ENCODE measurements at places on chromosomes 6 and 20. TPM values are rescaled to one million over a fixed set of nuclear protein-coding genes. Genes with fewer than 3 reads are reported as not detected.

Gene RAB44
- total RNA-seq: 0.05 TPM

- no peak for DNase-seq
Measured at GRCh38 chr20:48709744-48710143, 118.1 kb downstream of the PREX1 start.

GRCh38 chr6:63685446-63686379 is 50.1 kb downstream of the PHF3 start:
- DNase-seq: no peak

Gene PNLDC1
- 0.31 TPM for total RNA-seq

DNA sequence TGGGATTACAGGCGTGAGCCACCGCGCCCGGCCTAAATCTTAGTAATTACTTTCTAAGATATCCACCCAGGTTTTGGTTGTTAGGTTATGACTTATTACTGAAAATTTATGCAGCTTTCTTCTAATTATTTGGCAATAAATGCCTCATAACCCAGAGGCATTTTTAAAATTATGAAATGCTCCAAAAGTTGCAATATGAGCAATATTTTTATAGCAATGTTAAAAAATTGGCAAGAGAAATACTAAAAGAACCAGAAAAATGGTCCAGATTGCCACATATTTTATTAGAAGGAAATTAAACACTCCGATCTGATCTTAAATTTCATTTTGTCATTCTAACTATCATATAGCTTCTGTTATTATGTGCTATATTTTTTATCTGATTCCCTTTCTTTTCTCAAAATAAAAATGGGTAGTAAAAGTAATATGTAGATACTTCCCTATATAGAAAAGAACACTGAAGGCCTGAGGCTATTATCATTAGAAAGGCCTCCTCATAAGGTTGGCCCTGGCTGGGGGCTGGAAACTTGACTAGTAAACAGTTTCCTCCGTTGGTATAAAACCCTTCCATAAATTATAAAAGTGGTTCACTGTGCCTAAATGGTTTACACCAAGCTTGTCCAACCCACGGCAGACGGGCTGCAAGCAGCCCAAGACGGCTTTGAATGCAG is 22.1 kb downstream of the BLOC1S5 start:
- no peak for DNase-seq

Gene HAO1
- not detected for total RNA-seq

GRCh38 chr6:55913228-55914195 is 38.1 kb upstream of the BMP5 start:
- DNase-seq: no peak

DNA sequence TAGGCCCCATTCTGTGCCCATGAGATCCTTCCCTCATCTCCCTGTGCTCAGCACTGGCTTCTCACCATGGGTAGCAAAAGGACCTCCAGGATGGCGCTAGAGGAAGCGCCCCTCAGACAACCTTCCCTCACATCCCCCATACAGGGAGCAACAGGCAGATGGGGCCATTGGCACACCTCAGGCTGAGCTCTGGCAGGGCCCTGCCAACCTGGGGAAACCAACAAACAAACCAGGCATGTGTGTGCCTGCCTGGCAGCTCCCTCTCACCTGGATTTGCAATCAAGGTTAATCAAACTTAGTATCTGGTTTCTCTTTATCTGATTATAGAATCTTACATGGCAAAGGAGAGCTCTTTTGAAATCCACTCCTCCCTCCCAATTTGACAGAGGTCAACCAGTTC is 134.9 kb downstream of the SLC23A2 start:
- DNase-seq: no peak

DNA sequence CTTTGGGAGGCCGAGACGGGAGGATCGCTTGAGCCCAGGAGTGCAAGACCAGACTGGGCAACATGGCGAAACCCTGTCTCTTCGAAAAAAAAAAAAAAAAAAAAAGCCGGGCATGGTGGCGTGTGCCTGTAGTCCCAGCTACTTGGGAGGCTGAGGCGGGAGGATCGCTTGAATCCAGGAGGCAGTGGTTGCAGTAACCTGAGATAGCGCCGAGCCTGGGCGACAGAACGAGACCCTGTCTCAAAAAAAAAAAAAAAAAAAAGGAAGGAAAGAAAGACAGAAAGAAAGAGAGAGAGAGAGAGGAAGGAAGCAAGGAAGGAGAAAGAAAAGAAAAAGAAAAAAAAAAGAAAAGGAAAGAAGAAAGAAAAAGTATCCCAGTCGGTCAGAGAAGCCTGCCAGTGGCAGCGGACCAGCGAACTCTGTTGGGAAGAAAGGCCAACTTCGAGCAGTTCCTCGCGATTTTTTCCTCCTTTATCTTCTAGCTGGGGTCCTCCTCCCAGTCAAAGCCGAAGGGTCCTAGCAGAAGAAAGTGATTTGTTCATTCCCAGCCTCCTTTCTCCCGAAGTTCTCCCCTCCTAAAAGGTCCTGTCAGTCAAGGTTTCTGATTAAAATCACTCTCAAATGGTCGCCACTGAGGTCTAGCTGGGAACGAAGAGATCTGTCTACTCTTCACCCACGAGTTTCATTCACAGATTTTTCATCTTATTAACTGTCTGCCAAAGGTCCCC is 2.4 kb upstream of the SYCP2L start:
- DNase-seq: no peak

Gene ECT2L
- not detected for total RNA-seq

DNA sequence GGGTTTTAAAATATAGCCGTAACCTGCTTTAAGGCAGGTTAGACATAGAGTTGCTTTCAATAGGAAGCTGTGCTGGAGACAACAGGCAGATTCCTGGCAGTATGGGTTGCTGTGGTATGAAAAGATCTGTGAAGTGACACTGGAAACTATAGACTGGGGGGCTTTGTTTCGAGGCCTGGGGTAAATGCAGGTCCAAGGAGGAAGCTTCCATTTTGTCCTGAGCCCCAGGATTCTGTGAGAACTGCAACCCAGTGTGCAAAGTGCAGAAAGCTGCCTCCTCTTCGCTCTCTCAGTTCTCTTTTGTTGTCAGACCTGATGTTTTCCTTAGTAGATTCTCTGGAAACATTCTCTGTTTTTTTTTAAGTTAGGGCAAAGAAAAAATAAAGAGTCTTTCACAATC is 86.9 kb downstream of the LYRM4 start:
- DNase-seq: no peak

Gene PHF3
- 43.0 TPM for total RNA-seq

- no peak for DNase-seq
Measured at GRCh38 chr20:24993337-24994185, 1.0 kb upstream of the APMAP start.

- no peak for DNase-seq
Measured at GRCh38 chr6:15453622-15454021, 207.8 kb downstream of the JARID2 start.

Gene RGL2
- total RNA-seq: 24.6 TPM

- no peak for DNase-seq
Measured at GRCh38 chr6:52820198-52820597, 16.6 kb upstream of the GSTA1 start.

DNA sequence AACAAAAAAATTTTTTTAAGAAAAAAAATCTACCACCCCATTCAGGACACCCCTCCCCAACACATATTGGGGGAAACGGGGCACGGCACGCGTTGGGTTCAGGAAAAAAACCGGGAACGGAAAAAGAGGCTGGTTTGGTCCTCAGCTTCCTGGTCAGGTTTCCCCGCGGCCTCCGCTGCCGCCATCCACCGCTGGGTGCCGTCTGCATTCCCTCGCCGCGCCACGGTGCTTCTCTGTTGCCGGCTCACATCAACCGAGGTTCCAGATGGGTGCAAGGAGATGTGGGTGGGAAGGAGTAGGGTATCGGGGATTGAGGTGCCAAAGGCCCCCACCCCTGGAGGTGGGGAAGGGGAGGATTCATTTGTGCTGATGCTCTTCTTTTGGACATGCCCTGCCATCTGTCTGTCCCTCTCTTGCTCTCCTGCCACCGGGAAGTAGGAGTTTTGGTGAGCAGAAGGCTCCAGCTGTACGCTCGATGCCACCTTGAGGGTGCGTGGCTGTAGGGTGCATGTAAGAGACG is 5.8 kb downstream of the MCCD1 start:
- no peak for DNase-seq

Gene PROKR2
- total RNA-seq: not detected

Gene RFX6
- not detected for total RNA-seq

DNA sequence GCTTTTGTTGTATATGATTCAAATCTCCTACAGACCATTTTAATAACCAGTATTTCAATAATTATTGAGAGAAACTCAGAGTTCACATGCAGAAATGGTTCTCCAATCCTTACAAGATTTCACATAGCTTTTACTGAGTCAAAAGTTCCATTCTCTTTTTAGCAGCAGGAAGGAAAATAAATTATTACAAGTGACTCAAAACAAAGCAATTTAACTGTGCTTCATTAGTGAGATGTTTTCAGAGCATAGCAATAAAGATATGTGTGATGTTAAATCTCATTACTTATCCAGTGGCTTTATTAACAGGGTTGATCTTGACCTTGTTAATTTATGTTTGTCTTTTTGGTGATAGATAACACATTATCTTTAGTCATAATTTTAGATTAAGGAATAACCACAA is 22.0 kb downstream of the KIF13A start:
- no peak for DNase-seq
